Activated CD8-positive, alpha-beta memory T cell treated with anti-CD3 and anti-CD28 coated beads, Interleukin-2, amount 10 ng/mL, durations not matched to agents 7 days and 5 days (primary cell): ENCODE measurements at places on chromosomes 1 and 21.

DNA sequence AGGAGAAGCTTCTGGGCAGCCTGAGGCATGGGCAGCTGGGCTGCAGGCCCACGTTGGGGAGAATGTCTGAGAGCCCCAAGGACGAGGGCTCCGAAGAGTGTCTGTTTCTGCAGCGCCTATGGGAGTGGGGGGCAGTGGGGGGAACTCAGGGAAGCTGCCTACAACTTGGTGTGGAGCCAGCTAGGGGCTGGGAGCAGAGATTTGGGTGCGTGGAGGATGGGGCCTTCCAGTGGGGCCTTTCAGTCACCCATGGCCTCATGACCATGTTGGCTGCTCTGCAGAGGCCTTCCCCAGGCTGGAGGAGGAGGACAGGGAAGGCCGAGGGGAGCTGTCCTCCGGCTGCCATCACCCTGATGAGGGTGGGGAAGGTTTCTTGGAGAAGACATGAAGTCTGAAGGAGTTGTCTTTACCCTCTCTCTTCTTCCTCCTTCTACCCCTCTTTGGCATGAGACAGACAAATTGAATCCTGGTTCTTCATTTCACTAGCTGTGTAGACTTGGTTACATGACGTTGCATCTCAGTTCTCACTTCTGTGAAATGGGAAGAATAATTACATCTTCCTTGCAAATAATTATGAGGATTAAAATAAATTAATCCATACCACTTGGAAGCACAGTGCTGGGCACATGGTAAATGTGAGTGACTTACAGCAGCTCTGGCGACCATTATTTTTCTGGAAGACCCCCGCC, 8.3 kb downstream of the PPFIA4 start:
- DNase-seq: no peak
- no peaks in the 10 kb centered on the region for H3K27me3 ChIP-seq
- peaks cover 13% of the 10 kb centered on the region for H3K4me1 ChIP-seq
- peaks cover 3% of the 10 kb centered on the region for H3K36me3 ChIP-seq

GRCh38 chr1:68223687-68224086, 8.6 kb downstream of the WLS start:
- no peaks in the 10 kb centered on the region for H3K4me1 ChIP-seq
- H3K27ac ChIP-seq: no peak overlapping the region
- no peaks in the 10 kb centered on the region for H3K36me3 ChIP-seq
- no peak overlapping the region for H3K4me3 ChIP-seq
- no peak for DNase-seq

GRCh38 chr1:113977906-113978305, 1.4 kb upstream of the OLFML3 start:
- no peak overlapping the region for H3K4me3 ChIP-seq
- no peak for DNase-seq
- no peaks in the 10 kb centered on the region for H3K27me3 ChIP-seq
- H3K36me3 ChIP-seq: peaks cover 15% of the 10 kb centered on the region

GRCh38 chr1:150567341-150567716, 12.1 kb downstream of the MCL1 start:
- peaks cover 21% of the 10 kb centered on the region for H3K36me3 ChIP-seq
- H3K27ac ChIP-seq: peak overlapping the region; percentile 98
- peak overlapping the region; percentile 73 for H3K4me3 ChIP-seq
- DNase-seq: peak; percentile 88
- H3K4me1 ChIP-seq: peaks cover 90% of the 10 kb centered on the region

DNA sequence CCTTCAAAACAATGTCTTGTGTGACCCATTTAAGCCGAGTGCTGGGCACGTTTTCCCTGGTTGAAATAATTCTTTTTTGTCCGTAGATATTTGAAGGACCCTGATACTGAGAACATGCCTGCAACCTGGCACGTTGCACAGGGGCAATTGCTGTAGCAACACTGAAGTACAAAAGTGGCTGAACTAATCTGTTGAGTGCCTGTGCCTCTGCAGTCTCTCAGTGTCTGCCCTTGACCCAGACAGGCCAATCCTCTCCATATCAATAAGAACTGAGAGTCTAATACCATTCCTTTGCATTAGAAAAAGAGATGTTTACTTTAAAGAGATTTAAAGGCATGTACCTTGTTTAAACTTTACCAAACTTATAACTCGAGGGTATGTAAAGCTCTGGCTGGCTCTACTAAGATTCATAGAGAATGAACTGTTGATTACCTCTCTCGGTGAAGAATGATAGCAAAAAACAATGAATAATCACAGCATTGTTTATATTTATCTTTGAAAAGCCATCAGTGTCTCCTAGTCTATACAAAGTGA, 2.4 kb downstream of the GREM2 start:
- no peak for DNase-seq
- no peak overlapping the region for H3K27ac ChIP-seq
- H3K4me1 ChIP-seq: peaks cover 28% of the 10 kb centered on the region
- H3K27me3 ChIP-seq: peaks cover 45% of the 10 kb centered on the region
- no peak overlapping the region for H3K4me3 ChIP-seq

DNA sequence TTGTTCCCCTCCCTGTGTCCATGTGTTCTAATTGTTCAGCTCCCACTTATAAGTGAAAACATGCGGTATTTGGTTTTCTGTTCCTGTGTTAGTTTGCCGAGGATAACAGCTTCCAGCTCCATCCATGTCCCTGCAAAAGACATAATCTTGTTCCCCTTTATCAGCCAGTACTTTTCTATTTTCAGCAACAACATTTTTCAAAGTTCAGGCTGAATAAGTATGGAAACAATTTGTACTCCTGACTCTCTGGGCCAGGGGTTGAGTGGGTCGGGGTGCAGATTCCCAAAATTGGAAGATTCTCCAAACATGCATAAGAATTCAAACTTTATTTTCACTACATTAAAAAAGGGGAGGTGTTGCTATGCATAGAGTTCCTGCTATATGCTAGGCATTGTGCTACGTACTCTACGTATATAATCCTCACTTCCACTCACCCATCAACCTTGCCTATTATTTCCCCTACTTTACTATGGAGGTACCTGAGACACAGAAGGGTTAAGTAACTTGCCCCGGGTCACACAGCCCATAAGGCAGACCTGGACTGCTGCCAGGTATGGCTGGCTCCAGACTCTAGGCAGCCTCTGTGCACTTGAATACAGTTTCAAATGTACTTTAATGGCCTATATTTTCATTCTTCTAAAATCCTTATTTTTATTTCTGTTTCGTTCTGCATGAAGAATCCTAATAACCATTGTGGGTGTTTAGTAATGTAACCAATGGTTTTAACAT, 117.1 kb upstream of the C8B start:
- H3K27ac ChIP-seq: no peak overlapping the region
- H3K36me3 ChIP-seq: no peaks in the 10 kb centered on the region
- no peaks in the 10 kb centered on the region for H3K4me1 ChIP-seq
- no peaks in the 10 kb centered on the region for H3K27me3 ChIP-seq
- DNase-seq: no peak
